ENCODE measurements at places on chromosomes 6 and 20. TPM values are rescaled to one million over a fixed set of nuclear protein-coding genes. Genes with fewer than 3 reads are reported as not detected.

BEND6 gene
- total RNA-seq: 2.6 TPM

NFYA gene
- 23.9 TPM for total RNA-seq

CRISP2 gene
- total RNA-seq: 0.06 TPM

PRR18 gene
- total RNA-seq: not detected

Data from epithelial cell of proximal tubule (primary cell).